ENCODE measurements at places on chromosomes 4 and X. TPM values are rescaled to one million over a fixed set of nuclear protein-coding genes. Genes with fewer than 3 reads are reported as not detected.

- no peak for DNase-seq
- peak overlapping the region; percentile 24 for H3K27ac ChIP-seq
- H3K4me3 ChIP-seq = peak overlapping the region; percentile 63
- H3K27me3 ChIP-seq = peaks cover 20% of the 10 kb centered on the region
- peaks cover 3% of the 10 kb centered on the region for H3K4me1 ChIP-seq
These were observed 133.2 kb upstream of the ADAMTS3 start for GRCh38 chr4:72701987-72702819.

- peaks cover 11% of the 10 kb centered on the region for H3K27me3 ChIP-seq
- no peak overlapping the region for H3K27ac ChIP-seq
- no peak for DNase-seq
These were observed 11.0 kb upstream of the DUSP9 start for GRCh38 chrX:153635788-153636668.

DNA sequence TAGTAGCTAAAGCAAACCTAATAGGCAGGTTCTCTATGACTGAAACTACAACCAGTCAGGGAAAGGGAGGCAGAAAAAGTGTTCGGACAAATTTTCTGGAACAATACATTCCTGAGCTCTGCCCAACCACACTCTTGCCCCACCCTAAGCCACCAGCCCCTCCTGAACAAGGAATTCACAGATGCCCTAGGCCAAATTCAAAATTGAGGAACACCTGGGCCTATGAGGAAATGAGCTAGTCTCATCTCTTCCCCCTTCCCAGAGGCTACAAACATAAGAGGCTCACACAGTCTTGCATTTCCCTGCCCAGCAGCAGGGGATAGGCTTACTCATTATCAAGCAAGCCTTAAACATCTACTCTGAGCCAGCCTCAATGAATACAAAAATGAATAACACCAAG is 284.7 kb downstream of the ZNF674 start:
- H3K4me1 ChIP-seq = no peaks in the 10 kb centered on the region
- no peaks in the 10 kb centered on the region for H3K36me3 ChIP-seq
- H3K27ac ChIP-seq = no peak overlapping the region
- no peak overlapping the region for H3K4me3 ChIP-seq
- no peak for DNase-seq

DNA sequence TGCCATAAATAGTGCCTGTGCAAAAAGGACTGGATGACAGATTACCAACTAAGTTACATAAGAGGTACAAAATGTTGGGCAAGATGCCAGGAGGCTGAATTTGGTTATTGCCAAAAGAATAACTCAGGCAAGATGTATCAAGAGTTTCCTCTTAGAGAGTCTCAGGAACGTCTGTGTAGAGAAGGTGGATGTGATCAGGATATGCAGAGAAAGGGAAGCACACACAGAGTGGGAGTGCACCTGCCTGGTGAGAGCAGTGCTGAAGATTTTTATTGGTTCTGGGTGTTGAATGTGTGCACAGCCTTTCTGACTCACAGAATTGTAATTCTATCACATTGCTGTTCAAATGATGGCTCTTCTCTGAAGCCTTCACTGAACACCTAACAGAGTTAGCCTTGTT is 156.8 kb upstream of the HS3ST1 start:
- no peaks in the 10 kb centered on the region for H3K27me3 ChIP-seq
- H3K4me3 ChIP-seq = no peak overlapping the region
- H3K36me3 ChIP-seq = no peaks in the 10 kb centered on the region
- DNase-seq = no peak

- DNase-seq = peak; percentile 18
- no peaks in the 10 kb centered on the region for H3K27me3 ChIP-seq
- H3K4me3 ChIP-seq = peak within 1 kb of the TSS; percentile 92
- H3K36me3 ChIP-seq = no peaks in the 10 kb centered on the region
These were observed at the start of gene IRAK1 for GRCh38 chrX:154019633-154020528. Gene IRAK1 (minus strand): TSS chrX:154019902. CDS start chrX:154019812, 90 bp downstream.

GRCh38 chr4:99264927-99265326 is 25.9 kb downstream of the ADH1A start:
- no peak overlapping the region for H3K4me3 ChIP-seq
- H3K27ac ChIP-seq = no peak overlapping the region
- DNase-seq = no peak
- no peaks in the 10 kb centered on the region for H3K27me3 ChIP-seq

The GLRA2 gene
- total RNA-seq = not detected

The MTM1 gene
- 30.6 TPM for total RNA-seq

DNA sequence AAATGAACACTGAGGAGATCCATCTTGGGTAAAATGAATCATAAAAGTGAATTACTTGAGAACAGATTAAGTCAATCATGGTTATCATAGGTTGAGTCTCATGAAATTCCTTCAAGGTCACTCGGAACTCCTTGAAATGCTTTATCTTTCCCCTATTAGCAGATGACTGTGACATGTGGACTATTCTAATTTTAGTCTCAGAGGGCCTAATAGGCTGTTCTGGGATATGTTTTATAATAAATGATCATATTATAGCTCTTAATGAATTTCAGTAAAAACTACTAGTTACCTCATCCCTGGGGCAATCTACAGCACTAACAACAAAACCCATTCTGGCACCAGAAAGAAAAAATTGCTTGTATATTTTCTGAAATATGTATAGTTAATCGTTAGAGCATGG is 44.7 kb downstream of the SPATA4 start:
- no peak overlapping the region for H3K4me3 ChIP-seq
- no peaks in the 10 kb centered on the region for H3K27me3 ChIP-seq
- no peak for DNase-seq
- no peak overlapping the region for H3K27ac ChIP-seq
- no peaks in the 10 kb centered on the region for H3K4me1 ChIP-seq
- no peaks in the 10 kb centered on the region for H3K36me3 ChIP-seq

DNA sequence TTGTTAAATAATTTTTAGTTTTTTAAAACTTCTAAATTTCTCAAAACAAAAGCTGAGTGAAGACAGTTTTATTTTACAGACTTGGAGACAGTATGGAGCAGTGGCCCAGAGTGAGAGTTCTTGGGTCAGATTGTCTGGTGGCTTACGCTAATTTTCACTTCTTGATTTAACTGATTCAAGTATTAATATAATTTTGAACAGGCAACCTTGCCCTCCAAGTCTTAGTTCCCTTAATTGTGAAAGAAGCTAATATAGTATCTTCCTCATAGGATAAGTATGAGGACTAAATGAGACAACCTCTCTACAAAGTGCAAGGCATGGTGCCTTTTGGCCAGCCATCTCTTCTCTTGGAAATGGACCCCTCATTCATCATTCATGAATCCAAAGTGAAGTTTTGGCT is 25.4 kb downstream of the ATP7A start:
- H3K27ac ChIP-seq = no peak overlapping the region
- no peaks in the 10 kb centered on the region for H3K27me3 ChIP-seq
- H3K36me3 ChIP-seq = no peaks in the 10 kb centered on the region
- H3K4me1 ChIP-seq = peaks cover 2% of the 10 kb centered on the region
- DNase-seq = no peak

DNA sequence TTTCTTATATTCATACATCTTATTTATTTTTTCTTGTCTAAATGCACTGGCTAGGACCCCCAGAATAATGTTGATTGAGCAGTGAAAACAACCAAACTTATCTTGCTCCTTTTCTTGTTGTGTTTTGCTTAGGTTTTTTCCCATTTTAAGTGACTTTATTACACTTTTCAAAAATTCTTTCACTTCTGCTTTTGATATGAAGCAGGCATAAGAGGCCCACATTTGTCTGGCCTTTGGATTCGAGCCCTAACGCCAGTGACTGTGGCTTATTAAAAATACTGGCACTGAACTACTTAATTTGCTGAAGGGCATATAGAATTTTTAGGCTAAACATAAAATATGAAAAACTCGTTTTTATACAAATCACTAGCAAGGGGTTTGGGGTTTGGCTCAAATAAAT is 197.0 kb downstream of the ASB9 start:
- H3K4me1 ChIP-seq = no peaks in the 10 kb centered on the region
- no peak overlapping the region for H3K27ac ChIP-seq
- no peak for DNase-seq
- H3K4me3 ChIP-seq = no peak overlapping the region

- no peak for DNase-seq
- peaks cover 4% of the 10 kb centered on the region for H3K27me3 ChIP-seq
- no peak overlapping the region for H3K27ac ChIP-seq
These were observed 1.3 kb downstream of the HTR2C start for GRCh38 chrX:114584983-114585842.

- no peak overlapping the region for H3K4me3 ChIP-seq
- no peaks in the 10 kb centered on the region for H3K4me1 ChIP-seq
- peaks cover 6% of the 10 kb centered on the region for H3K27me3 ChIP-seq
- no peak overlapping the region for H3K27ac ChIP-seq
These were observed 8.8 kb downstream of the MID1 start for GRCh38 chrX:10611441-10612090.

DNA sequence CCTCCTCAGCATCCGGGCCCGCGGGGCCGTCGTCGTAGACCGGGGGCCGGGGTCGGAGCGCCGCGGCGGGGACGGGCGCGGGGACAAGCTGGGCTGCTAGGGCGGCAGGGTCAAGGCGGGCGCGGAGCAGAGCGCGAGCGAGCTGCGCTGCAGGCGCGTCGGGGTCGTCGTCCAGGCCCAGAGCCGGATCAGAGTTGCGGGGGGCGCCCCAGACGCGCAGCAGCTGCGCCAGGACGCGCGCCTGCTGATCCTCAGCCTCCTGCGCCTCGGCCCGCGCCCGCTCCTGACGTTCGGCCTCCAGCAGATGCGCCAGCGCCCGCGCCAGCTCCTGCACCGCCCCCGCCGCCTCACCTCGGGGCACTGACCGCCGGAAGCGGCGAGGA is 3.5 kb downstream of the PCSK1N start:
- no peak overlapping the region for H3K27ac ChIP-seq
- no peaks in the 10 kb centered on the region for H3K36me3 ChIP-seq
- no peak for DNase-seq
- H3K4me1 ChIP-seq = peaks cover 15% of the 10 kb centered on the region

The RASGEF1B gene
- 58.7 TPM for total RNA-seq

GRCh38 chr4:16661813-16662212 is 236.6 kb downstream of the LDB2 start:
- H3K27me3 ChIP-seq = no peaks in the 10 kb centered on the region
- H3K27ac ChIP-seq = no peak overlapping the region
- H3K4me3 ChIP-seq = no peak overlapping the region
- no peaks in the 10 kb centered on the region for H3K4me1 ChIP-seq
- no peaks in the 10 kb centered on the region for H3K36me3 ChIP-seq

The CFAP99 gene
- 0.32 TPM for total RNA-seq

DNA sequence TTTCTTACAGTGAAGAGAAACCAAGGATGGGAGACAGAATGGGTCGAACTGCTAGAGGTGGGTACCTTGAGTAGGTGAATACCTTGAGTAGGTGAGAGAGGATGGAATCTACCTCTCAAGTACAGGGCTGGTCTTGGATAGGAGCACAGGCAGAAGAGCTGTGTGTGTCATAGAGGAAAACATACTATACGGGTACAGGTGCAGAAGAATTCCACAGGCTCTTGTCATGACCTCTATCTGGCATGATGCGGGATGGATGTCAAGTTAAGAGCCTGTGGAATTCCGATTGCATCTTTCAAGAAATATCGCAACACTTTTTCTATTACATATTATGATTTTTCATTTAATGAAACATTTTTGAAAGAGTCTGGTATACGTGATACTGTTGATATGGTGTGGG is 18.0 kb upstream of the OCIAD1 start:
- no peak for DNase-seq
- H3K4me1 ChIP-seq = peaks cover 4% of the 10 kb centered on the region
- peaks cover 29% of the 10 kb centered on the region for H3K27me3 ChIP-seq
- peaks cover 13% of the 10 kb centered on the region for H3K36me3 ChIP-seq

The VEGFC gene
- total RNA-seq = not detected

DNA sequence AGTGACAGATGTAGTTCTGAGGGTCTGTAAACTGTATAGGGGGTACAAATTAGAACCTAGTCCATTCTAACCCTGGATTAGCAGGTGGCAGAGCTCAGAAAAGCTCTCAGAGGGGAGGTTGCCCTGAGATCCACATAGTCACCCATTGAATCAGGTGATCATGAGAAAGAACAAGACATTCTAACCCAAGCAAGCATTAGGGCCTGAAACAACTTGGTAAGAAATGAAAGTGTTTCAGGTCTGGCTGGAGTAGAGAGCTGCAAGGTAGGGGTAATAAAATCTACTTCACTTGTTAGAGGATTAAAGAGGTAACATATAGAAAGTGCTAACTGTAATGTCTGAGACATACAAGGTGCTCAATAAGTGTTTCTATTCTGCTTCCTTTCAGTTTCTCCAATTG is 8.8 kb upstream of the BMP2K start:
- H3K4me1 ChIP-seq = peaks cover 4% of the 10 kb centered on the region
- no peak for DNase-seq
- H3K4me3 ChIP-seq = no peak overlapping the region
- no peak overlapping the region for H3K27ac ChIP-seq
- H3K27me3 ChIP-seq = no peaks in the 10 kb centered on the region
- H3K36me3 ChIP-seq = no peaks in the 10 kb centered on the region

DNA sequence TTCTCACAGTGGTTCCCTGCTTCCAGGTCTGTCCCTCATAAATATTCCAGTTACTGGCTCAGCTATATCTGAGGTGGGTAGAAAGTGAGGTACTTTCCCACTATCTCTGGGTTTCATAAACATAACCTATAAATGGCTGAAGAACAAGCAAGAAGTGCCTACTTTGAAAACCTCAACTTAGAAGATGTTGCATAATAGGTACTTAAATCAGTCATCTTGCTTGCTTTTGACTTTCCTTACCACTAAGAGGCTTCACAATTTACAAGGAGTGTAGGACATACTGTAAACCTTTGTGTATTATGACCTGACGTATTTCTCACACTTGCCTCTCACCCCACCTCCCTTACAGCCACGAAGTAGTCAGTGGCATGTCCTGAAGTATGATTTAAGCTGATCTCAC is 145.9 kb downstream of the PCDH19 start:
- H3K36me3 ChIP-seq = no peaks in the 10 kb centered on the region
- DNase-seq = no peak
- H3K4me1 ChIP-seq = no peaks in the 10 kb centered on the region
- no peak overlapping the region for H3K4me3 ChIP-seq

GRCh38 chrX:88613338-88613737 is 133.7 kb upstream of the CPXCR1 start:
- no peaks in the 10 kb centered on the region for H3K27me3 ChIP-seq
- no peak for DNase-seq
- no peaks in the 10 kb centered on the region for H3K4me1 ChIP-seq
- H3K27ac ChIP-seq = no peak overlapping the region
- H3K4me3 ChIP-seq = no peak overlapping the region
- H3K36me3 ChIP-seq = no peaks in the 10 kb centered on the region

DNA sequence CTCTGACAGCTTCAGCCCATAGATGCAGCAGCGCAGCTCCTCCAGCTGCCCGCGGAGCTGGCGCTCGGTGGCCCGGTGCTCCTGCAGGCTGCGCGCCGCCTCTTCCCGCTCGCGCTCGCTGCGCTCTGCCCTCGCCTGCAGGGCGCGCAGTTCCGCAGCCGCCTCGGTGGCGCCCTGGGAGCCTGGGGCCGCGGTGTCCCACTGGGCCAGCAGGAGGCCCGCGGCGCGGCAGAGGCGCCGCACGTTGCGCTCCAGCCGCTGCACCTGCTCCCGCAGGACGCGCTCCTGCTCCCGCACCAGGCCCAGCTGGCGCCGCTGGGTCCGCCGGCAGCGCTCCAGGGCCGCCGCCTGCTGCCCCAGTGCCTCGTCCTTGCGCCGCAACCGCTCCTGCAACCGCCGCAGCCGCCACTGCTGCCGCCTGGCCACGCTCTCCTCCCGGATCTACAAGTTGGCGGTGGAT is 10.1 kb downstream of the C4orf50 start:
- H3K27ac ChIP-seq = no peak overlapping the region
- H3K4me3 ChIP-seq = no peak overlapping the region
- H3K36me3 ChIP-seq = peaks cover 9% of the 10 kb centered on the region
- DNase-seq = no peak
- H3K4me1 ChIP-seq = peaks cover 4% of the 10 kb centered on the region

GRCh38 chrX:110321670-110322069 is 3.8 kb upstream of the AMMECR1 start:
- peaks cover 2% of the 10 kb centered on the region for H3K36me3 ChIP-seq
- H3K4me3 ChIP-seq = no peak overlapping the region
- no peaks in the 10 kb centered on the region for H3K27me3 ChIP-seq

All from T-helper 17 cell (primary cell).